ENCODE measurements at places on chromosomes 5 and 9. TPM values are rescaled to one million over a fixed set of nuclear protein-coding genes. Genes with fewer than 3 reads are reported as not detected.

- H3K4me1 ChIP-seq, result no peaks in the 10 kb centered on the region
- H3K27ac ChIP-seq, result no peak overlapping the region
- no peaks in the 10 kb centered on the region for H3K36me3 ChIP-seq
- peak; percentile 36 for DNase-seq
- no peaks in the 10 kb centered on the region for H3K27me3 ChIP-seq
Measured at GRCh38 chr9:105842023-105842644, 147.8 kb downstream of the TMEM38B start.

DNA sequence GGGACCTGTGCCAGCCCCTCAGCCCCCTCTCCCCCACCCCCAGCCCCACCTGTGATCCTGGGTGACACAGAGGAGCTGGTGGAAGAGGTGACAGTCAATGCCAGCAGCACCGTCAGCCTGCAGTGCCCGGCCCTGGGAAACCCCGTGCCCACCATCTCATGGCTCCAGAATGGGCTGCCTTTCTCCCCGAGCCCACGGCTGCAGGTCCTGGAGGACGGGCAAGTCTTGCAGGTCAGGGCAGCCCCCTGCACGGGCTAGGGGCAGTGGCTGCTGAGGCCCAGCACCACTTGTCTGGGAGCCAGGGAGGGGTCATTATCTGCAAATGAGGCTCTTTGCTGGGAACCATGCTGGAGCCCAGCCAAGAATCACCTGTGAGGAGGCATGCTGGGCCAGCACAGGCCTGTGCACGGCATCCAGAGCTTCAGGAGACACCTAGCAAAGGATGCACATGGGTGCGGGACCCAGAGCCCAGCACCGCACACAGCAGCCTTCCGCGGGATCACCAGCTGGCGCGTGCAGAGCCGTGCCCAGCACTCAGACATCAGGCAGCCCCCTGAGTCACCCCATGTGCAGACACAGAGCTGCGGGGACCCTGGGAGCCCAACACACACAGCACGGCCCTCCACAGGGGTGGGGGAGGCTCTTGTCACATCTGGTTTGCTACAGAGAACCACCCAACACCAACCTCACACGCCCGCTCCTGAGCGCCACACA is 62.0 kb upstream of the ASS1 start:
- H3K4me3 ChIP-seq, result no peak overlapping the region
- H3K36me3 ChIP-seq, result no peaks in the 10 kb centered on the region
- DNase-seq, result no peak
- H3K4me1 ChIP-seq, result no peaks in the 10 kb centered on the region
- no peaks in the 10 kb centered on the region for H3K27me3 ChIP-seq
- H3K27ac ChIP-seq, result no peak overlapping the region

Gene PGM5
- not detected for total RNA-seq

Gene GPSM1
- 9.5 TPM for total RNA-seq

- H3K4me1 ChIP-seq, result 0 out of 2 replicates have a peak, but pooled peaks cover under 1% of the 10 kb centered on the region
- H3K4me3 ChIP-seq, result no peak overlapping the region
- H3K27me3 ChIP-seq, result no peaks in the 10 kb centered on the region
- no peak overlapping the region for H3K27ac ChIP-seq
Measured at GRCh38 chr9:6584881-6585597, 60.5 kb downstream of the GLDC start.

DNA sequence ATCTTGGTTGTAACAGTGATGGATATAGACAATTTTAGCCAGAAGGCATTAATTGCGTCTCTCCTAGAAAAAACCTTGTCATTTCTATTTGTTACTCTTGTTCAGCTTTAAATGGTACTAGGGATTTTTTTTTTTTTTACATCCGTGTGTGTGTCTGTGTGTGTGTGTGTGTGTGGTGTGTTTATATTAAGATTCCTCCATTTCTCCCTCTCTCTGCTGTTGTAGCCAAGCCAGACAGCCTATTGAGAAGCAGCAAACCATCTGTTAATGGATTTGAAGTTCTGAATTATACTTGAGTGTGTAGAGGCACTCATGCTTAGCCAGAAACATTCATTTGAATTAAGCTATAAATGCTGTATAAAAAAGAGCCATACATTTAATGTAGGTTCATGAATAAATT is 72.3 kb downstream of the SLF1 start:
- H3K4me1 ChIP-seq, result no peaks in the 10 kb centered on the region
- no peak overlapping the region for H3K27ac ChIP-seq
- DNase-seq, result no peak
- H3K27me3 ChIP-seq, result no peaks in the 10 kb centered on the region

- no peak overlapping the region for H3K27ac ChIP-seq
- no peaks in the 10 kb centered on the region for H3K4me1 ChIP-seq
- no peak for DNase-seq
- peaks cover 6% of the 10 kb centered on the region for H3K27me3 ChIP-seq
- no peaks in the 10 kb centered on the region for H3K36me3 ChIP-seq
Measured at GRCh38 chr9:93979721-93980120, 24.6 kb upstream of the BARX1 start.
